Sigmoid colon (tissue), 7 donors: ENCODE measurements at places on chromosomes 12 and 14.

GRCh38 chr12:107474639-107475539 lies 210.7 kb upstream of the PWP1 start:
- no peak for DNase-seq

DNA sequence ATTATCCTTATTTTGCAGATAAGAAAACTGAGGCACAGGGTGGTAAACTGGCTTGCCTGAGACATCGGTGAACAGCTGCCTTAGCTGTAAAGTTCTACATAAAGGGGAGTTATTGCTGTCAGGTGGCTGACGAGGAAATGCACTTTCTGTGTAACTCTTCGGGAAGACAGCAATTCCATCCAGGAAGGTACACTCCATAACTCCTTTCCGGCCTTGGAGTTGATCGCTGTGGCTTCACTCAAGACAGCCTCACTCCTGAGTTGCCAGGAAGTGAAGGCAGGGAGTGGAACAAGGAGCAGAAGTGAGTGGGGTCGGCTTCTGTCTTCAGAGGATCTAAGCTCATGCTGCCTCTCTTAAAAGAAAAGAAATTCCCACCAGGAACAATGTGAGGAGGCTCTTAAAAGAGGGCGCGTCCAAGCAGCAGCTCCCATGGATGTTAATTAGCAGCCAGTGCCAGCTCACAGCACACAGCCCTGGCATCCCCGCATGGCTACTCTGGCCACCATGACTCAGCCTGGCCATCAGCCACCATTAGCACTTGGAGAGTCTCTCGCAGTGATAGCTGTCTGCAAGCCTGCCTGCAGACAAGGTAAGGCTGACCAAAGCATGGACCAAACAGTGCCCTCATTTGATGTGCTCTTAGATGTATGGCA lies 60.3 kb downstream of the NUAK1 start:
- DNase-seq = peak; percentile 75

- DNase-seq = peak; percentile 46
Measured at GRCh38 chr12:1835211-1836131, 15.1 kb downstream of the LRTM2 start.

GRCh38 chr14:75833326-75834020 lies 148.3 kb downstream of the TGFB3 start:
- DNase-seq = no peak

- DNase-seq = no peak
Measured at GRCh38 chr12:94380507-94380906, 79.2 kb downstream of the CEP83 start.

DNA sequence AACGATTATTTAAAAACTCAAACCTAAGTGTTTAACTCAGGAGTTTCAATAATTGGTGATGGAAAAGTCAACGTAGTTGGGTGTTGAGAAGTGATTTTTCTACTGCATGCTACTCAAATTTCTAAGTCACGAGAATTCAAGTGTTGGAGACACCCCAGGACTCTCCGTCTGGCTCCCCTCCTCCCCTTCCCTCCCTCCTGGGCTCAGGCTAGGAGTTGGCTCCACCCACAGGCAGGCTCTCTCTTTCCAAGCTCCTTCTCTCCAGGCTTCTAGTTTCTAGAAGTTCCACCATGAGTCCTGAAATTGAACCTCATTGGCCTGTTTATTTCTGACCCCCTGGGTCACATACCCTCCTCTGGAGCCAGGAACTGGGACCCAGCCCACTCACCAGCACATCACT lies 73.0 kb downstream of the TMEM132D start:
- no peak for DNase-seq
